Erythroblast (primary cell): ENCODE measurements at places on chromosomes 2 and 18.
A peak's percentile ranks its signal among the peaks of the same experiment; 100 is the strongest.

GRCh38 chr2:188979187-188980114 is 5.3 kb downstream of the COL3A1 start:
- DNase-seq, result no peak

DNA sequence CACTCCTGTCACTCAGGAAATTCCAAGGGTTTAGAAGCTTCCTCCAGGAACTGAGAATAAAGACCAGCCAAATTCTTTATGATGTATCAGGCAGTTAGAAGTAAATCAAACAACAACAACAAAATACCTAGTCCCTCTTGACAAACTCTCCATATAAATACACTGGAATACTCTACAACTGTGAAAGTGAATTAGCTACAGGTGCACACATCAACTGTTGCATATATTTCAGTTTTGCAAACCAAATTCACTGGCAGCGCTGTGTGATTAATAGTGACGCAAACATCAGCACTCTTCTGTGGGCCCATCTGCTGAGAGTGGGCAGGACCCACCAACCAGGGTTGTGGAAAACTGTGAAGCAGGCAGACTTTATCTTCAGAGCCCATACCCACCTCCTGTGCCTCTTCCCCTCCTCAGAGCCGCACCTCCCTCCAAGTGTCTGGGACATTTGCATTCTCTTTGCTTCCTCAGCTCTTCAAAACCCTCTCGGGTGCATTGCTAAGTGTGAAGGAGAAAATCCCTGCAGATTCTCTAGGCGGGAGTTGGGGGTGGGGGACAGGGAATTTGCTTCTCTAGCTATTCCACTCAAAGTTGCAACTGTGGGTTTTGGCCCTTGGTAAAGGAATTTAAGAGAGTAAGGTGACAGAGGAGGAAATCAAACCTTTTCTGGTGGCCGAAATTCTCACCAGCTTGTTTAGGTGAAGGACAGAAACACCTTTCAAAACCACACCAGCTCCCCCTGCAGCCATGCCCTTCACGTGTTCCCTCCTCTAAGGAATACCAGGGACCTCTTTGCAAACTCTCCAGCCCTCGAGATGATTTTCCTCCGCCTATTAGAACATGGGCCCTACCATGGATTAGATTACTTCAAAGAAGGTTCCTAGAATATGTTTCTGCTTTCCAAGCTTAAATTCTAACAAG is 119.3 kb downstream of the MRO start:
- no peak for DNase-seq

DNA sequence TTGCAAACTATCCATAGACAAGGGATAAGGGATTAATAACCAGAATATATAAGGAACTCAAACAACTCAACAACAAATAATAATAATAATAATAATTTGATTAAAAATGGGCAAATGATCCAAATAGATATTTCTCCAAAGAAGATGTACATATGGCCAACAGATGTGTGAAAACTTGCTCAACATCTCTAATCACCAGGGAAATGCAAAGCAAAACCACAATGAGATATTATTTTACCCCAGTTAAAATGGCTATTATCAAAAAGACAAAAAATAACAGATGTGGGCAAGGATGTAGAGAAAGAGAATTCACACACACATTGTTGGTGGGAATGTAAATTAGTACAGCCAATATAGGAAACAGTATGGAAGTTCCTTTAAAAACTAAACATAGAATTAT is 26.9 kb downstream of the DNAH7 start:
- DNase-seq, result no peak

GRCh38 chr18:55998071-55998522 is 410.1 kb upstream of the TCF4 start:
- DNase-seq, result no peak

GRCh38 chr18:63725682-63726480 is 23.1 kb downstream of the SERPINB11 start:
- no peak for DNase-seq

- no peak for DNase-seq
Measured at GRCh38 chr2:191025135-191025534, 11.2 kb upstream of the STAT1 start.

DNA sequence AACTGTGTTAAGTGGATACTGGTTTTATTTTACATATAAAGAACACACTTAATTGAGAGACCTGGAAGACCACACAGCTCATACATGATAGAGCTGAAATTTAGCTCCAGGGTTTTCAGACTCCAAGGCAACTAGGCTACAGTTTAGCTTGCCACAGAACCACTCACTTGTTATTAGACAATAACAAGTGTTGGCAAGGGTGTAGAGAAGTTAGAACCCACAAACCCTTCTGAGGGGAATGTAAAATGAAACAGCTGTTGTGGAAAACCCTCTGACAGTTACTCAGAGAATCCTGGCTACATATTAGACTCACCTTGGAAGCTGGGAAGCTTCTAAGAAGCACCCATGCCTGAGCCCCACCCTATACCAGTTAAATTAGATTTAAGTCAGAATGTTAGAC is 75.3 kb downstream of the MAP3K20 start:
- no peak for DNase-seq

DNA sequence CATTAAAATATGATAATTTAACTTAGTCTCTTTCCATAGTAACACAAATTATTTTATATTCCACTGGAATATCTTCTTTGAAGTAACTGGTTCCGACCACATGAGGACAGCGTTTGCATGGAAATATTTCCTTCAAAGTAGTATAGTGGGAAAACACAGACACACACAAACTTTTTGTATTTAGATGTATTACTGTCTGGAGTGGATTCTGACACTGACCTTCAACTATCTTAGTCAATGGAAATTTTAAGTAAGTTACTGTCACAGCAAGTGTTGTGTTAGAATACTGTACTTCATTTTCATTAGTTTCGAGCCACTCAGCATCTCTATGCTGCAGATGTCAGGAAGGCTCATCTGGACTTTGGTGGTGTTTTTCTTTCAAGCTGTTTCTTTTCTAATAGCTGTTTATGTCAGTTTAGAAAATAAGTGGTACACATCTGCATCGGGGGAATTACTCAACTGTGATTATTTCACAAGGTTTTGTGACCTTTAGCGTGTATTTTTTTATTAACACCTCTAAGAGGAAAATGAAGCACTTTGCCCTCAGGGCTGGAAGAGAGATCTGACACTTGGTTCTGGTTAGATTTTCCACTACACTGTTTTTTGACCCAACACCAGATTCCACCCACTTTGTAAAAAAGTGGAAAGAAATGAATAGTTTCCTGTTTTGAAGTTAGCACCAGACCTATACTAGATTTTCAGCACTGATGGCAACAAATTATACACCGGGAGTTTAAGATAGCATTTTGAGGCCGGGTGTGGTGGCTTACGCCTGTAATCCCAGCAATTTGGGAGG is 18.9 kb upstream of the THOC1 start:
- DNase-seq, result peak; percentile 21

DNA sequence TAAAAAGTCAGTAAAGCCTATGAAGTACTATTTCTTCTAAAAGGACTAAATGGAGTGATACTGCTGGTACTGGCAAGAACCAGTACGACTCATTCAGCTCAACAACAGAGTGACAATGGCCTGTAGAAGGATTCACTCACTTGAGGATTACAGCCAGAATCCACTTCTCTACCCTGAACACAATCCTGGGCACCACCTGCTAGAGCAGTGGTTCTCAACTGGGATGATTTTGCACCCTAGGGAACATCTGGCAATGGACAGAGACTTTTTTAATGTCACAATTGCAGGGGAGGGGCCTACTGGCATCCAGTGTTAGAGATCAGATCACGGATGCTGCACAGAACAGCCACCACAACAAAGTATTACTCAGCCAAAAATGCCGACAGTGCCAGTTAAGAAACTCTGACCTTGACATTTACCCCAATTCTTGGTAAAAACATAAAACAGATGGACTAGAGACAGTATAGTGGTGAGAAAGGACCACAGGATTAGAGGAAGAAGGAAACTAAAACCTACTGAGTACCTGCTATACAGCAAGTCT is 5.0 kb downstream of the SPIRE1 start:
- DNase-seq, result peak; percentile 60

GRCh38 chr2:217934321-217935131 is 68.3 kb downstream of the TNS1 start:
- no peak for DNase-seq

DNA sequence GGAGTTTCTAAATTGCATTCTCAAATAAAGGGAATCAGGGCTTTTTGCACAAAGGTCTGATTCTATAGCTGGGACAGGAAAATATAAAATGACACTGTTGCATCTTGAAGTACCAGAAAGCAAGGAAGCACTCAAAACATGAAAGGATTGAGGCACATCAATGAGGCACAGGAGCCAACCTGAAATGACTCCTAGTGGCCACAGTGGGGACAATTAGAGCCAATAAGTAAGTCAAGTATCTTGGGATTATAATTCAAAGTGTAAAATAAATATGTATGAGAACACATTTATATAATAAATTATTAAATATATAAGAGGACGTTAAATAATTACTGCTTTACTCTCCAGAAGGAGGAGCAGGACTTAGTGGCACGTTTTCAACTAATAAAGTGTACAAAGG is 1259.5 kb upstream of the CDH2 start:
- no peak for DNase-seq

GRCh38 chr2:17228461-17228860 is 289.8 kb downstream of the RAD51AP2 start:
- no peak for DNase-seq

- DNase-seq, result no peak
Measured at GRCh38 chr2:54895730-54896129, 154.5 kb downstream of the RTN4 start.

DNA sequence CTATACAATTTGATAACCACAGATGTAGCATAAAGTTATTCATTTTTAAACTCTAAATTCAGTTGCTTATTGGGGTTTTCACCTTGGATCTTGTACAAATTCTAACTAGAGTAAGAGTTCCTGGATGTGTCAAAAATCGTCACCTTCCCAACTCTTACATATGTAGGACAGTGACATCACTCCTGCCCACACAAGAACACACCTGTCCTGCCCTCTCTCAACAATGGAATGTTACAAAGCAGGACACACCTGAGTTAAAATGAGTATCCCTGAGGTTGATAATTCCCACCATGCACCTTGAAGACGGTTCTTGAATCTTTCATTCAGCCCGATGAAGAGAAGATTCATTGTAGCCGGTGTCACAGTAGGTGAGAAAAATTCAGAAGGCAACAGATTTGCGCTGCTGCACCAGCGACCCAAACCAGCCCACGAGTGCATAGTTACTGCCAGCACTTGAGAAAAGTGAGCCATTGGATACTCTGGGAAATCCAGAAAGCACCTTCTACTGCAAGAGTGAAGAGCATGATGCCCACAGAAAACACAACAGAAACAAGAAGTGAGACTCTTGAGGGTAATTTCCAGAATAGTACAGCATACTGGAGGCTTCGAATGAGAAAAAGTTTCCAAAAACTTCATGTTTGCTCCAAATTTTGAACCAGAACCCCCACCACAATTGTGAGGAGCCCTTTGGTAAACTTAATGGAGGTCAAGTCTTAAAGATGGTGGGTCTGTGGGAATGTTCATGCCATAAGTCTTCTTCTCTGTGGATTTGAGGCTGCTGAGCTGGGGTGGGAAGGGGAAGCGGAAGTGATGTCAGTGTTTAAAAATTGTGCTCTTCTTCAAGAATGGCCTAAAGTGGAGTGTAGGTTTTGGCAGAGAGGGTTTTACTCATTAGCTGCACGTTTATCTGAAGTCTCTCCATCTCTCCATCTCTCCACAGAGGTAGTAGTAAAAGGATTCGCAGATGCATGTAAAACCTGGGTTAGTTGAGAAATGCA is 34.7 kb upstream of the ADAM23 start:
- DNase-seq, result no peak

- no peak for DNase-seq
Measured at GRCh38 chr18:50558157-50558556, 1.7 kb upstream of the MAPK4 start.

GRCh38 chr2:104976603-104977120 is 61.2 kb upstream of the MRPS9 start:
- DNase-seq, result peak; percentile 16

DNA sequence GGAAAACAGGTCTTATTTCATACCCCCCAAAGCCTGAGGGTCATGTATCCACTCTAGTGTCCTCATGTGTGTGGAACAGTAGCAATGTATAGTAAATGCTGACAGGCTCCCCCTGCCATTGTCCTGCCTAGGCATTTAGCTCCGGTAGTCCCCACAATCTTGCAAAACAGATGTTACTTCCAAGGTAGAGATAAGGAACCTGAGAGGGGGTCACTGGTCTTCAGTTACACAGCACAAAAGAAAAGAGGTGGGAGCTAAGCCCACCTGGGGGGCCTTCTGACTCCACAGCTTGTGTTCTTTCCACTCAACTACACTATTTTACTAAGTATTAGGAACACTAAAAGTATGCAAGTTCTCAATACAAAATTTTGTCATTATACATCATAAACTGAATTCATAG is 17.4 kb upstream of the FECH start:
- peak; percentile 74 for DNase-seq

- DNase-seq, result no peak
Measured at GRCh38 chr18:76377359-76377756, 117.7 kb downstream of the ZNF516 start.

DNA sequence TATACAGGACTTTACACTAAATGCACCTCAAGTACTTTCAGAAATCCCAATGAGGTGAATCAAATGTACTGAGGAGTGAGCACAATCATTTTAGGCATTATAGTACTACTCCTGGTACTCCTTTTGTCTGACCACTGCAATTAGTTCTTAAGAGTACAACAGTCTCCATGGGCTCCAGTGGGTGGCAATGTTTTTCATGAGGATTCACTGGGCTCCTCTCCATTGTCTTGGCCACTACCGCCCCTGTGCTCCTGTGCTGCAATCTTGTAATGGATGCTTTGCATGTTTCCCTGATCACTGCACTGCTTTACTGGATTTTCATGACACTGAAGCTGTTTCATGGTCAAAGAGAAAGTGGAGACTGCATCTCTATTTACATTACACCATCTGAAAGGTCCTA is 268.5 kb upstream of the ZSWIM2 start:
- DNase-seq, result no peak

GRCh38 chr2:196217116-196217515 is 45.7 kb upstream of the STK17B start:
- no peak for DNase-seq

DNA sequence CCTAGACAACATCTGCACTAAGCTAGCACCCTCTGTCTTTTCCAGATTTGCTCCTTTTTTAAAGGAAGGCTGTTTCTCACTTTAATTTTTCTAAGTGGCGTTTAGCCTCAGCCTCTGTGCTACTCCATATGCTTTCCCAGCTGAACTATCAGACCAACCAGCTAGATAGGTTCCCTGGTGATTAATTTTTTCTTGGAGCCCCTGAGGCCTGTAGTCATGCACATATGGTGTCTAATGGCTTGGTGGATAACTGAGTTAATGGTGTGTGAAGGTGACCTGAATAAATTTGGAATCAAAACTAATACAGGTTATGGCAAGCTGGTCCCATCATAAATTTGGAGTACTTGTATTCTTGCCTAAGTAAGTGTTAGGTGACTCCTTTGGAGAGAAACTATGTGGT is 135.5 kb downstream of the MGAT5 start:
- no peak for DNase-seq

- DNase-seq, result peak; percentile 67
Measured at GRCh38 chr2:156319811-156320485, 12.6 kb downstream of the NR4A2 start.

GRCh38 chr18:25186871-25187270 is 165.1 kb downstream of the ZNF521 start:
- DNase-seq, result no peak

GRCh38 chr2:158761621-158762020 is 33.5 kb upstream of the DAPL1 start:
- no peak for DNase-seq

- no peak for DNase-seq
Measured at GRCh38 chr2:52414561-52415295, 1352.9 kb upstream of the CHAC2 start.

- no peak for DNase-seq
Measured at GRCh38 chr2:137449454-137449853, 514.8 kb upstream of the HNMT start.
